ENCODE measurements at places on chromosomes 6 and 20.

DNA sequence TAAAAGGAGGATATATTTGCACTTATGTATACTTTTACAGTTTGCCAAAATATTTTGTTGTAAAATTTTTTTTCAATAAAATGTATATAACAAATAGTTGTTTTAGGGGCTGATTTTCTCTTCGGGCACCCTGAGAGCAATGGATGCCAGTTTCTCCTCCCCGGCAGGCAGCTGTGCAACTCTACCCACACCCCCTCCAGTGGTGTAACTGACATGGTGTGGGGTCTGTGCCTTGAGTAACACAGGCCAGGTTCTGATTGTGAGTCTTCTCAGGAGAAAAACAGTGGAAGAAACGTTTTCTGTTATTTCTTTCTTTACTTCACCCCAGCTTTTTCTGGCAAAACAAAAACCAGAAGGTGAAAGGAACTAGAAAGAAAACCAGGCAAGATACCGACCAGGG, 6.1 kb downstream of the FOXF2 start:
- no peak for DNase-seq

DNA sequence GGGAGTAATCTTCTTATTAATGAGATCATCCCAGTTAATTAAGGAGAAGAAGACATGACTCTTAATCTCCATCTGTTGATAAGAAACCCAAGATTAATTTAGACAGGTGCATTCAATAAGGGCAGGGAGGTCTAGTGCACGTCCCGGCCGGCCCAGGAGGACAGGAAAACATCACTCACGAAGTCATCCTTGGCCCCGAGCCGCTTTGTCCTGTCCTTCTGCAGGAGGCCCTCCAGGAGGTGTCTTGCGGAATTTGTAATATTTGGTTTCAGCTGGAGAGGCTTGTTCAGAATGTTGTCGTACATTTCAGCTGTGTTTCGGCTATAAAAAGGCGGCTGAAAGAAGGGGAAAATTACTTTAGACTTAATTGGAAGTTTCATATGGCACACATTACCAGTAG, 118.4 kb upstream of the SLC2A12 start:
- no peak for DNase-seq

- no peak for DNase-seq
These were observed 4.4 kb downstream of the SMLR1 start for GRCh38 chr6:130831607-130832006.

DNA sequence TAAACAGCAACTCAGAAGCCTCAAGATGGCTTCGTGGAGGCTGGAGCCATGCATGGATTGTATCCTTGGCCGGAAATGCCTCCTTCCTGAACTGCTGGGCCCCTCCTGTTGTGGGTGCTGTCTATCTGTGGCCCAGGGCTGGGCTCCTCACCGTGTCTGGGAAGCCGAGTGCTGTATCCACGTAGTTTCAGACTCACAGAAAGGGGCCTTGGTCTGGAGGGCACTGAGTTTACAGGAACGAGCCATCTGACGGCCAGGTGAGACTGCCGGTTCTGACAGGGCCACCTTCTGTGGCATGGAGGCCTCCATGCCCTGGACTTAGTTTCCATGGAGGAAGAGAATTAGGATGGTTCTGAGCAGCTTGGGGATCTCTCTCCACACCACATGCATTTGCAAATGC, 142.2 kb downstream of the ERMARD start:
- no peak for DNase-seq

DNA sequence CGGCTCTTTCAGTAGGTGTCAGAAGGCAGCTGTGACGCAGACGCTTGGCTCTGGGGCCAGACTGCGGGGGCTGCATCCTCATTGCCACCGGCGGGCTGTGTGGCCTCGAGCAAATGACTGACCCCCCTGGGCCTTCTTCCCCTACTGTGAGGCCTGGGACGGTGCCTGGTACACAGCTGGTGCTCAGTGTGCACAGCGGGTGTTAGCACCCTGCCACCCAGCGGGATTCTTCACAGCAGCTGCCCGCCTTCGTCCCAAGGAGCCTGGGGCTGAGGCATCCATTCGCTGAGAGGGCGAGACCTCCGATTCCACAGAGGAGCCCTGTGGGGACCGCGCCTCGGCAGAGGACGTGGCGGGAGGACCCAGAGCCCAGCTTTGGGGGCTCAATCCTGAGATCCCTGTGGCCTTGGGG, 10.6 kb downstream of the SLCO4A1 start:
- DNase-seq, result no peak

DNA sequence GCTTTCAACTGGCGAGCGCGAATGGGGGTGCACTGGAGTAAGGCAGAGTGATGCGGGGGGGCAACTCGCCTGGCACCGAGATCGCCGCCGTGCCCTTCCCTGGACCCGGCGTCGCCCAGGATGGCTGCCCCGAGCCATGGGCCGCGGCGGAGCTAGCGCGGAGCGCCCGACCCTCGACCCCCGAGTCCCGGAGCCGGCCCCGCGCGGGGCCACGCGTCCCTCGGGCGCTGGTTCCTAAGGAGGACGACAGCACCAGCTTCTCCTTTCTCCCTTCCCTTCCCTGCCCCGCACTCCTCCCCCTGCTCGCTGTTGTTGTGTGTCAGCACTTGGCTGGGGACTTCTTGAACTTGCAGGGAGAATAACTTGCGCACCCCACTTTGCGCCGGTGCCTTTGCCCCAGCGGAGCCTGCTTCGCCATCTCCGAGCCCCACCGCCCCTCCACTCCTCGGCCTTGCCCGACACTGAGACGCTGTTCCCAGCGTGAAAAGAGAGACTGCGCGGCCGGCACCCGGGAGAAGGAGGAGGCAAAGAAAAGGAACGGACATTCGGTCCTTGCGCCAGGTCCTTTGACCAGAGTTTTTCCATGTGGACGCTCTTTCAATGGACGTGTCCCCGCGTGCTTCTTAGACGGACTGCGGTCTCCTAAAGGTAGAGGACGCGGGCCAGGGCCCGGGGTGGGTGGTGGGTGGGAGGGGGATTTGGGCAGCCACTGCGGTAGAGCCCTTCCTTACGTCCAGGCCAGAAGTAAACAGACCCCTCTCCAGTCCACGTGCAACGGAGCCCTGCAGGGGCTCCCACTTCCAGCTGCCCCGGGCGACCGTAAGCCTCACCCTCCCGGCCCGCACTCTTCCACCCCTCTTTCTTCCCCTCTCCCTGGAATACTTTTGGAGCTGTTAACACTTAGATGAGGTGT, 998 bp downstream of the BMP2 start:
- no peak for DNase-seq

- no peak for DNase-seq
These were observed 61.5 kb downstream of the TFAP2C start for GRCh38 chr20:56690531-56691175.

DNA sequence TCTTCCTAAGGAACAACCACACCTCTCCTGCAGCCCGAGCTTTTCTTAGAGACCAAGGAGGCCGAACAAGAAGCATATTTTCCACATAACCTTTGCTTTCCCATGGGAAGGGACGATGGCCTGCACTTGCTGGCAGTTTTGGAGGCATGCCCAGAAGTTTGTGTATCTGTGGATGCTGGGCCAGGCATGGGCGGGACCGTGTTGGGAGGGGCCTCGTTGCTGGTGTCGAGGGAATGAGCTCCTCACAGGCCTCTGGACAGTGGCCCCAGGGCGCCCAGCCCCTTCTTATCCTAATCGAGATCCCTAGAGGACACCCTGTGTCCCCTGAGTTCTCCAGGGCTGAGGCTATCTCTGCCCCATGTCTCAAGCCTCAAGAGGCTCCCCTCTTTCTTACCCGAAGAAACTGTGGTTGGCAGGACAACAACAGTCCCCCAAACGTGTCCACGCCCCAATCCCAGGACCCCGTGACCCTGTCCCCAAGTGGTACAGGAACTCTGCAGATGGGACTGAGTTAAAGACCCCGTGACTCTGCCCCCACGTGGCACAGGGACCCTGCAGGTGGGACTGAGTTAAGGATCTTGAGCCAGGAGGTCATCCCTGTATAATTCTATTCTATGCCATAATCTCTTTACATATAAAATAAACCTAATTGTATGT, 99.5 kb upstream of the BHLHE23 start:
- no peak for DNase-seq

DNA sequence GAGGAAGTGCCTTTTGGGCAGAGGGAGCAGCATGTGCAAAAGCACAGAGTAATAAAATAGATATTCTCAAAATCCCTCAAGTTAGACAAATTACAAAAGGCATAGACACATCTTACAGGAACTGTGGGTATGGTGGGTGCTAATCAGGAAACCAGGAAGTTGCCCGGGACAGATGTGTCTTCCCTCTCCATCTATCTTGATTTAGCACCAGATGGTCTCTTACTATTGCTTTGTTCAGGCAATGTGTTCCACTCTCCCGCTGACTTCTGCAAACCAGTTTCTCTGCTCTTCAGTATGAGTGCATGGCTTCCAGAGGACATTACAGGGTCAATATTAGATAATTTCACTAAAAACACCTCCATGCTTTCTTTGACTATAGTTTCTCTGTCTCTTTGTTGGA, 13.2 kb downstream of the CITED2 start:
- no peak for DNase-seq

DNA sequence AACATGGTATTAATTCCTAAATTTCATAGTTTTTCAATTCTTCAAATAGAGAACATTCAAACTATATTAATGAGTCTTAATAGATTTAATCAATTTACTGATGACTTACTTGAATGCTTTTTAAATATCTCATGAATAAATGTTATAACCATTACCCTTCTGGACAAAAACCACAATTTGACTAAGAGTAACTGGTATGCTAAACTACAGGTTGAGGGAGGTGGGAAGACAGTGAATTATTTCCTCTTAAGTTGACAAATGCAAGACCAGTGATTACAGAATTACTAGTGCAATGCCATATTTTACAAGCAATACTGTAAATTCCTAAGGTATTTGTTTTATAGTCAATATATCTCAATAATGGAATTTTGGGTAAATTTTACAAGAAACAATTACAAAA, 65.1 kb downstream of the REV3L start:
- no peak for DNase-seq

DNA sequence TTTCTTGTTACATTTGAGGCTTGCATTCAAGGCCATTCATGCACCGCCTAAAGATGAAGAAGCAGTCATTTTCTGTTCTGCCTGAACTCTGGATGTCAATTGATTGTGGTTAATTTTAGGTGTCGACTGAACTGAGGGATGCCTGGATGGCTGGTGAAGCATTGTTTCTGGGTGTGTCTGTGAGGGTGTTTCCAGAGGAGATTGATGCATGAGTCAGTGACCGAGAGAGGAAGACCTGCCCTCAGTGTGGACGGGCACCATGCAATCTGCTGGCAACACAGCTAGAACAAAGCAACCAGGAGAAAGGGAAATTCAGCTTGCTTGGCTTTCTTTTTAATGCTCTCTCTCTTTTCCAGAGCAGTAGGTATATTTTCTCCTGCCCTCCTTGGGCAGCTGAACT, 164.1 kb upstream of the ECI2 start:
- no peak for DNase-seq

DNA sequence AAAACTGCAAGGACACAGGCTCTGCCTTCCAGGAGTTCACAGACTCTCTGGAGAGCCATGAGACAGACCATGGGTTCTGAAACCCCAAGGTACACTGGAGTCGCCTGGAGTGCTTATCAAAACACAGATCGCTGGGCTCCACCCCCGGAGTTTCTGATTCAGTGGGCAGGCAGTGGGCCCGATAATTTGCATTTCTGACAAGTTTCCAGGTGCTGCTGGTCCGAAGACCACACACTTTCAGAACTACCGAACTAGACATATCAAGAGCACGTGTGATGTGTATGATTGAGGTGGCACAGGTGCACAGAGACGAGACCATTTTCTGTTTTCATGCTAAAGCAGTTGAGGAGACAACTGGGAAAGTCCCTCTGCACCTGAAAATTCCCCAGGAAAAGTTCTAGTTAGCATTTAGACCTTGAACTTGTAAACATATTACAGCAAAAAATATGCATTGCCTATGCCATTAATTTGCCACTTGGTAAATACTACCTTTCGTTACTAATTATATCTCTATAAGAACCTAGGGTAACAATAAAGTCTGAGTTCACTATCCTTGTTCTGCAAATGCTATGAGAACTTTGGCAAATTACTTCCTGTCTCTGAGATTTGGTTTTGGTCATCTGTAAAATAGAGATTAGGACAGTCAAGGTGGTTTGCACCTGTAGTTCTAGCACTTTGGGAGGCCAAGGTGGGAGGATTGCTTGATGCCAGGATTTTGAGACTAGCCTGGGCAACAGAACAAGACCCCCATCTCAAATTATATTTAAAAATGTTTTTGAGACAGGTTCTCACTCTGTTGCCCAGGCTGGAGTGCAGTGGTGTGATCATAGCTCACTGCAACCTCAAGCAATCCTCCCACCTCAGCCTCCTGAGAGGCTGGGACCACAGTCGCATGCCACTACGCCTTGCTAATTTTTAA, 14.3 kb upstream of the PIM1 start:
- no peak for DNase-seq

GRCh38 chr6:55379471-55379870, 52.2 kb downstream of the GFRAL start:
- DNase-seq, result no peak

DNA sequence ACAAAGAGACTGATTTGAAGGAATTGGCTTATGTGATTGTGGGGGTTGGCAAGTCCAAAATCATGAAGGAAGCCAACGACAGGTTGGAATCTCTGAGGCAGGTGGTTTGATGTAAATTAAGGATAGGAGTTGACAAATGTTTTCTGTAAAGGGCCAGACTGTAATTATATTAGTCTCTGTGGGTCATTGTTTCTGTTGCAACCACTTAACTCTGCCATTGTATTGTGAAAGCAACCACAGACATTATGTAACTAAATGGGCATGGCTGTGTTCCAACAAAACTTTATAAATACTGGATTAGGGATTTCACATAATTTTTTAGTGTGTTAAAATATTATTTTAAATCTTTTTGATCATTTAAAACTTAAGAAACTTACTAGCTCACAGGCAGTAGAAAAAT, 199.2 kb upstream of the MYLIP start:
- no peak for DNase-seq

DNA sequence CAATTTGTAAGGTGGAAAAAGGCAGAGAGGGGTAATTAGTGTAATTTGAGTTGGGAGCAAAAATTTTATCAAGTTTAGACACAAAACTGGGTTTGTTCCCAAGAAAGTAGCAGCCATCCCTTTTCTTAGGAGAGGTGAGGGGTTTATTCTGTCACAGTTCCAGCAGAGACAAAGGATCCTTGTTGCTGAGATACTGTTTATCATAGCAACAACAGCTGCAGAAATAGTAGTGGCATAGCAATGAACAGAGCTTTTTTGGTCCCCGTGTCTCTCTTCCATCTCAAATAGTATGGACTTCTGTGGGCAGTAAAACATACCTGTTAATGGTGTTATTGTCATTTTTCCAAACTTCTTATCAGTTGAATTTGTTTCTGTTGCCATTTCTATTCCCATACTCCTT, 23.9 kb downstream of the ZKSCAN8 start:
- no peak for DNase-seq

- no peak for DNase-seq
These were observed 59.0 kb downstream of the SLC23A2 start for GRCh38 chr20:4942331-4942730.

GRCh38 chr6:1923449-1923848, 313.7 kb downstream of the FOXC1 start:
- DNase-seq, result no peak

- no peak for DNase-seq
These were observed 49.1 kb upstream of the PLCB1 start for GRCh38 chr20:8082989-8083388.

Measured in putamen (tissue), 1 donor.